ENCODE measurements at places on chromosomes 7 and 10.

- DNase-seq: no peak
These were observed 28.3 kb downstream of the CCDC3 start for GRCh38 chr10:12973149-12973718.

DNA sequence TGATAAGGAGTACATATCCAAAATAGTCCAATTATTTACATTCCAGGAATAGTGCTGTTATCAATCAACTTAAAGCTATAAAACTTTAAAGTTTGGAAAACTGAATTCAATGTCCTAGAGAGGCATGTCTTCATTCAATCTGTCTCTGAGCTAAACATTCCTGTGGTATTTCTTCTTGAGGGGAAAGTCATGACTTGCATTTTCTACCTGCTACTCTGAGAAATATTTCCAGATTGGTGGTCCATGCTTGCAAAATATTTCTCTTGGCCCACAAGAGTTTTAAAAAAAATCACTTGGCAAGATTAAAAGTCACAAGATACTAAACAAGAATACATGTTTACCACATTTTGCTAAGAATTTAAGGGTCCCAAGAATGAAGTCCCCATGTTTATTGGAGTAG lies 63.6 kb upstream of the HGF start:
- no peak for DNase-seq

DNA sequence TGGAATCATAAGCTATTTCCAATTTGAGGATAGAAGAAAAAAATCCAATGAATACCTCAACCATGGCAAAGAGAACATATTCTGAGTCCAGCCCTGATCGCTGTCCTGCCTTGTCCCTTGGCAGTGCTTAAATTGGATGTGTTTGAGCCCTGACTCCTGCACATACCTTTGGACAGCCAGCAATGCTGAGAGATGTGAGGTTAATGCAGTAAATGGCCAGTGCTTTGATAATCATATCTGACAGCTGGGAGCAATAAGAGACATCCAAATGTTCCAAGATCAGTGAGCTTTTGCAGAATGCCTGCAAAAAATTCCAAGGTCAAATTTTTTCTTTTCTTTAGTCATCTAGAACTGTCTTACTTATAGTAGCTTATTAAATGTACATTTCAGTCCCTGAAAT lies 80.1 kb upstream of the LRRC17 start:
- DNase-seq: no peak

DNA sequence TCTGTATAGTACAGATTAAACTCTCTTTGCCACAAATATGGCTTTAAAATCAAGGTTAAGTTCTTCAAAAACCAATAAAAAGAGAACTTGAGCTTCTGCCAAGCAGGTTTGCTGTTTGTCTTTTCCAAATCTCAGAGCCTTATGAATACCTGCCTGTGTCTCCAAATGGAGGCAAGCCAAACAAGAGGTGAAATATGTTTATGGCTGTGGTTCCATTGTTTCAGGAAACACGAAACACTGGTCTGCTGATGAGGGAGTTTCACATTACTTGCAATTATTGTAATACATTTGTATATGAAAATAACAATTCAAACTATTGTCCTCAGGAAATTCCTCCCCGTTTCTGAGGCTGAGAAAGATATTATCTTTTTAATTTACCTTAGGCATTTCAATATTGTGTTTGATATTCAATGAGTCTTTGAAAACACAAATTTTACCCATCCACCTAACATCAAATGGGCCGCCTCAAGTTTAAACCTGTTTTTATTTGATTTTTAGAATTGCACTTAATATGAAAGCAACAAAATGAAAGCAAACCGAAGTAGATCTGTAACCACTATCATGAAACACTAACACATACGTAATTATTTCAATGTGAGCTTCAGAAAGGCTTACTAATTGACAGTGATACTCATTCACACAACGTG lies 359.3 kb downstream of the HGF start:
- DNase-seq: no peak

GRCh38 chr10:109504401-109504800 lies 418.9 kb downstream of the XPNPEP1 start:
- no peak for DNase-seq

DNA sequence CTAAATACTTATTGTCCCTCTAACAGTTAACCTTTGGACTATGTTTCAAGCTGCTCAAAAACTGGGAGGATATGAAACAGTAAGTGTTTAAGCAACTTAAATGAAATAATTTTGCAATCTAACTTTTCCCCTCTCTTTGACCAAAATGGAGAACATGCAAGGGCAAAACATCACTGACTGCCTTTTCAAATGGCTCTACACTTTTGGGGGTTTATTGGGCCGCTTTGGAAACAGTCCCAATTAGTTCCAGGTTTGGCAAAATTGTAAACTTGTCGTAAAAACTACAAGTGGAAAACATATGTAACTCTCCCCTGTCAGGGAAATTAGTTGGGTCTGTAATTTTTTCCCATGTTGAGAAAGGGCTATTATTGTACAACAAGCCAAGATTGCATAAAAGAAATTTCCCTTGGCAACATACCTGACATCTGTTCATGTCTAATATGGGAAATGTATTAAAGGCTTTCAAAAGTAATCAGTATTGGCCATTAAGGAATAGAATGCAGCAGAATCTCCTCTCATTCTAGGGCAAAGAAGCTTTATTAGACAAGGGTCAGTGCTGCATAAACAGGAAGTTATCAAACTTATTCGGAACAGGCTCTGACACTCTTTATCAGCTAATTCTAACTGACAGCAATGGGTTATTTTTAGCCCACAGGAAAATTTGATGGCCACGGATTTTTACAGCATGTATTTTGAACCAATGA lies 157.9 kb downstream of the ARID5B start:
- DNase-seq: no peak

- no peak for DNase-seq
These were observed 91.9 kb upstream of the NPY start for GRCh38 chr7:24192053-24192452.

- DNase-seq: no peak
These were observed 2.8 kb downstream of the FAM180A start for GRCh38 chr7:135745703-135746312.

All from activated CD4-positive, CD25-positive, alpha-beta regulatory T cell (primary cell).